Activated CD4-positive, CD25-positive, alpha-beta regulatory T cell (primary cell): ENCODE measurements at places on chromosomes 4 and X.

DNA sequence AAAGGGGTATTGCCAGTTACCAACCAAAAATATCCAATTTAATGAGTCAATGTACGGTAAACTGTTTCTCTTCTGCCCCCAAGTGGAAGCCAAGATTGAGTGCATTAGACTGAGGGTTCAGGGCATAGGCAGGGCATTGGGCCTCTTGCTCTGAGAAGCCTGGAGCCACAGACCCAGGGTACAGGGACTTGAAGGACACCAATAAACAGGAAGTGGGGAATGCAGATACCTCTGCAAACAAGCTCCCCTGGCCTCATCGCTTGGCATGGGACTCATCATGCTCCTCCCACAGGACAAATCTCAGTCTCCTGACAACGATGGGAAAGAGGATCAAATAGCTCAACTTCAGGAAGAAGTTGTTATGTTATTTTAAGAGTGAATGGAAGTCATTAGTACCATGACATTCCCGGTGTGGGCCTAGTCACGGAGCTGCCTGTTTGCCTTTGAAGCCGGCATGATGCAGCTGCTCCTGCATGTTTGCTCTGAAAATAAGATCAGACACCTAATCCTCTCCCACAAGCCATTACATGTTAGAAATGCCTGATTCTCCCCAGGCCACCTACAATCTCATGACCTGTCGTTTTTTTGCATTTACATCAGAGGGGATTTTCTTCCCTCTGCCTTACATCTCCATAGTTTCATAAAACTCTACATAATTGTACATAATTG is 224.2 kb downstream of the RCHY1 start:
- DNase-seq, result no peak

DNA sequence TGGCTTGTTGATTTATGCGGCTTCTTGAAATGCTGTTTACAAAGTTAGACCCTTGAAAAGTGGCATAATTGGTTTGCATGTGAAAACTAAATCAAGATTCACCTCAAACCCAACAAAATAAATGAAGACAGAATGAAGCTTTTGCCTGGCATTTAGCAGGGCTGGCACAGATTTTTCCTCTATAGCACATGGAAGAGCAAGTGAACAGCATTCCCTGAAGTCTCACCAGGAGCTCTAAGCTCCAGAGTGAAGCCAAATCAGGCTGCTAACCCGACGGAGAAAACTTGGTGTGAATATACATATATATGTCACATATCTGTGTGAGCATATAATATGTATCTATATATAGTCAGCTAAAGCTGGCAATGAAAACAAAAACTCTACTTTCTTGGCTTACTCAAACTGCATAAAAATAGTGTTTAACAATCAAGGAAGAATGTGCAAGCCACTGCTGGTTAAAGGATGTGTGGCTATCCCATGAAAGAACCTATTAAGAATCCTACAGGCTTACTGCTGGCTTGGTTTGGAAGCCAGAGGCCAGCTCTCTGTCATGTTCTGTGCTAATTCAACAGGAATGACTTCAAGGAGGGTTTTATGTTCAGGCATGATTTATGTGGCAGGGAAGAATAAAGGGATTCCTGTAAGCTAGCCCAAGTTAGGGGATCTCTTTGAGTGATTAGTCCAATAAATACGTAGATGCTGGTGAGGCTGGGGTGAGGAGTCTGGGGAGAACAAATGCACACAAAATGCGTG is 69.9 kb downstream of the MFAP3L start:
- no peak for DNase-seq

GRCh38 chrX:17769701-17770269 is 32.5 kb downstream of the SCML1 start:
- DNase-seq, result no peak

GRCh38 chr4:57734104-57734670 is 624.0 kb upstream of the IGFBP7 start:
- no peak for DNase-seq

- no peak for DNase-seq
These were observed 318.7 kb upstream of the TECRL start for GRCh38 chr4:64727960-64728359.
